HEK293T (cell line): ENCODE measurements at places on chromosomes 6 and 20.

DNA sequence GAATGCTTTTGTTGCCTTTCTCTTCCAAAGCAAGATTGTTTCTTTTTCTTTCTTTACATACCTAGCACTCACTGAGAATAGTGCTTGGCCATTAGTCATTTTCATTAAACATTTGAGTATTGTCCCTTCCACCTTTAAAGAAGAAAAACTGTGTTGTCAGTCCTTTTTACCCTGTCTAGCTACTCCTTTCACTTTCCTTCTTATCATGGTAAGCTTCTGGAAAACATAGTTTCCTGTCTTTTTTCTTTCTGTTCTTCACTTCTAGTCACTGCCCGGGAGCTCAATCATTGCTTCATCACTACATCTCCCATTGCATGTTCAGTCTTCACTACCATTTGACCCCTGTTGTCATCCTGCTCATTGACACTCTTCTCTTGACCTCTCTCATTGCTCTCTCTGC, 12.1 kb downstream of the VAPB start:
- no peak for DNase-seq

DNA sequence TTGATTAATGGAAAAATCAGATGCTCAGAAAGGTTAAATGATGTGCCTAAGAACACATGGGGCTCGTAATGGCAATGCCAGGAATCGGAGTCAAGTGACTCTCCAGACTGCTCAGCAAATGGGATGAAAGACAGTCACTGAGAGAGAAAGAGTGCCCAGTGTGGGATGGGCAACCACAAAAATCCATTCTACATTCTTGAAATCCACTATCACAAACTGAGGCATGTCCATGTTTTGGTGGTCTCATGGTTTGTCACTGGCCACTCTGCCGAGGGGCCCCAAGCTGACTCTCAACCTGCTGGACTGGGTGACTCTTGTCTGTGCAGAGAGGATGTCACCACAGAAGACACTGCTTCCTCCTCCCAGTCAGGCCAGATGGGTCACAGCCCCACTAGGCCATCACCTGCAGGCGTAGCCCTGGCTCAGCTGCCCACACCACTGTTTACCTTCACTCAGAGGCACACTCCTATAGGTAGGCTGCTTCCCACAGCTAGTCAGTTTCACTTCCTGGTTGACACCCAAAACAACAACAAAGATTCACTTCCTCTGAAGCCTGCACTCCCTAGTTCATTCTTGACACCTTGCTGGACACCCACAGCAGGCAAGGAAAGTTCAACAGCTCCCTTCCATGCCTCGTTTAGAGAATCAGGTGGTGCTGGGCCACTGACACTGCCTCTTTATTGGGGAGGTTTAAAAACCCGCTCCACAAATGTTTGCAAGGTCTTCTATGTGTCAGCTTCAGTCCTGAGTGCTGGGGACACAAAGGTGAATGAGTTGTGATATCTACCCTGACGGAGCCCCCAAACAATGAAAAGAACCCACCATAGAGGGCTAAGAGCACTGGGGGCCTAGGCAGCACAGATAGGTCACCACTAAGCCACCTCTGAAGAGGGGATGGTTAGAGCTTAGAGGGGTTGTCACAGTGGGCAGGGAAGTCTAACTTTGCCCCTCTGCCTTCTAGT, 21.7 kb downstream of the MAP1LC3A start:
- DNase-seq: no peak

- no peak for DNase-seq
Measured at GRCh38 chr6:76165471-76166221, 93.2 kb upstream of the IMPG1 start.

GRCh38 chr6:88708197-88708744, 255.1 kb downstream of the RNGTT start:
- no peak for DNase-seq

DNA sequence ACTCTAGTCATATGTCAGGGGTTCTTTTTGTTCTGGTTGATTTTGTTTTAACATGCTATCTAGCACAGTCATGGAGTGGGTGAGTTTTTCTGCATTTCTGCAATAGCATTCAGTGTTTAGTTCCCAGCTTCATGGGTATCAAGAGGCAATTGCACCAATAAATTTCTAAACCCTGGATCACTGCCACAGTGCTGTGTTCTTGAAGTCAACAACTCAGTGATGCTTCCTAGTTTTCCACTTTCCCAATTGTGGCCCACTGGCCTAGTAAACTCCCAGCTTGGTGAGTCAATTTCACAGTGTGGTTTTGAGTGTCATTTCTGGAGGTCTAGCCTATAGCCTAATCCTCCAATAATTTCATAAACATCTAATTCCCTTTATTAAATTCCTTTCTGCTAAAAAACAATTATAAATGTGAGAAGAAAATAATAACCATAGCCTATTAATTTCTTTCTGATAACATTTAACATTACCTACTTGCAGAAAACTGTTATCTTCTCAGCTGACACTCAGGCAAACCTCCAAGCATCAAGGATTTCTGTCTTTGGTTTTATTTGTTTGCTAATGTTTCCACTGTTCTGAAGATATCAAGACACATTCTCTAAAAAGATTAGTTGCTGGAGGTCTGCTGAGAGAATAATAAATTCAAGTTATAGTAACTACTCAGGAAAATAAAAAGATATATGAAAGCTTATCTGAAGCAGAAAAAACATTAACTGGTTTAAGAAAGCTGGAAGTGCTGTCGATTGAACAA, 89.9 kb downstream of the PDE7B start:
- no peak for DNase-seq

- DNase-seq: no peak
Measured at GRCh38 chr20:48414786-48415185, 413.0 kb downstream of the PREX1 start.

DNA sequence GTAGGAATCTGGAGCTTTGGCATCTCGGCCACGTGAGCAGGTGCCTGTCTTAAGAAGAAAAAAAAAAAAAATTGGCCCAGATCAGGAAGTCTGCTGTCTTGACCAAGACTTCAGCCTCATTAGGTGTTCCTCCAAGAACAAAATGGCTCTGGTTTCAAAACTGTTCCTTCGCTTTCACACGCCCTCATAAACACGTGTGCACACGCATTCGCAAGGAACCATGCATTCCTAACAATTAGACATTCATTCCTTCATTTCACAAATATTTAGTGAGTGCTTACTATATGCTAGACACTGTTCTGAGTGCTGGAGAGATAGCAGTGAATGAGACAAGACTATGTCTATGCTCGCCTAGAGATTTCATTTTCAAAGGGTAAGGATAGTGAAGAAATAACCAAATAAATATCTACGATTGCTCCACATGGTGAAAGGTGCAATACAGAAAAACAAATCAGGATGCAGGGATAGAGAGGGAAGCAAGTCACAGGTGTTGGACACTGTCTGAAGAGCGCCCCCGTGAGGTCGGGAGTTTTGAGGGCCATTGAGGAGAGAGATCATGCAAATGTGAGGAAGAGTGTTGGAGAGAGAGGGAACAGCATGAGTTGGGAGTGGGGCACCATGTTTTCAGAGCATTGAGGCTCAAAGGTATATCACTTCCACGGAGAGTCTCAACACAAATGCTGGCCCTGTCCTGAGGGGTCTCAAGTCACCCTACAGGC, 53.3 kb downstream of the CCDC170 start:
- no peak for DNase-seq

DNA sequence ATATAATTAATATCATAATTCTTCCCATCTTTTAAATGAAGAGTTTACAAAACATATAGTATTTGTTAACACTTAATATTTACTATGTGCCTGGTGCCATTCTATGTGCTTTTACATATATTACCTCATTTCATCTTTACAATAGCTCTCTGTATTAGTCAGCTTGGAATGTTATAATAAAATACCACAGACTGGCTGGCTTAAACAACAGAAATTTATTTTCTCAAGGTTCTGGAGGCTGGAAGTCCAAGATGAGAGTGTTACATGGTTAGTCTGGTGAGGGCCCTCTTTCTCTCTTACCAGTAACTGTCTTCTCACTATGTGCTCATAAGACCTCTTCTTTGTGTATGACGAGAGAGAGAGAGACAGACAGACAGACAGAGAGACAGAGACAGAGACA, 110.2 kb downstream of the NKAIN2 start:
- DNase-seq: no peak

- no peak for DNase-seq
Measured at GRCh38 chr6:56655249-56655648, 12.6 kb upstream of the DST start.

DNA sequence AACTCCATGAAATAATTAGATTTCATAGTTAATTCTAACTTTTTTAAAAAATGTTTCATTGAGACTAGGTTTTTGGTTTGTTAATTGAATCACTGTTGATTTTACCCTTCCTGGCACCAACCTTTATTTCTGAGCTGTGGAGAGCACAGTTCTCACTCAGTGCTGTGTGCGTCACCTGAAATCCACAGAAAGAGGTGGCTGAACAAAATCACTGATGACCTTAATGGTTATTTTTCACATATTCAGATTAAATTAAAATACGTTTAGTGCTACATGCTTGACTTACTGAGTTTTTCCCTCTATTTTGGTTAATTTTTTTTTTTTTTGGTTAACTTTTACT, 89.4 kb downstream of the SLC16A10 start:
- no peak for DNase-seq

GRCh38 chr6:27838945-27839625, 73.1 kb downstream of the OR2B2 start:
- no peak for DNase-seq

- no peak for DNase-seq
Measured at GRCh38 chr6:36428911-36429310, 13.7 kb downstream of the PXT1 start.

DNA sequence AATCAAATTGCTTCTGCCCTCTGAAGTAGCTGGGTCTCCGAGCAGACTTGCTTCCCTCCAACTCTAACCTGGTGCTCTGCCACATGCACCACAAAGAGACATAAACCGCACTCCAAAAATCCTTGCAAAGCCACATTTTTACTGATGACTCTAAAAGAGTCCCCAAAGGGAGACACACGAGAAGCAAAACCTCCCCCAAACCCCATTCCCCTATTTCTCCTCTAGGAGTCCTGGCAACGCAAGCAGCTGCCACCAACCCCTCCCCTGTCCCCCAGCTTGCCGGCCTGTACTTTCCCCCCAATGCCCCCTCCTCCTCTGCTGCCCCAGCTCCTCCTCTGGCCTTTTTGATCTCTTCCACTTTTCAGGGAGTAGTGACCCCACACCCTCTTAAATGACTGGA, 180.1 kb upstream of the ARID1B start:
- DNase-seq: no peak

GRCh38 chr6:15960740-15961634, 167.9 kb upstream of the MYLIP start:
- DNase-seq: no peak

DNA sequence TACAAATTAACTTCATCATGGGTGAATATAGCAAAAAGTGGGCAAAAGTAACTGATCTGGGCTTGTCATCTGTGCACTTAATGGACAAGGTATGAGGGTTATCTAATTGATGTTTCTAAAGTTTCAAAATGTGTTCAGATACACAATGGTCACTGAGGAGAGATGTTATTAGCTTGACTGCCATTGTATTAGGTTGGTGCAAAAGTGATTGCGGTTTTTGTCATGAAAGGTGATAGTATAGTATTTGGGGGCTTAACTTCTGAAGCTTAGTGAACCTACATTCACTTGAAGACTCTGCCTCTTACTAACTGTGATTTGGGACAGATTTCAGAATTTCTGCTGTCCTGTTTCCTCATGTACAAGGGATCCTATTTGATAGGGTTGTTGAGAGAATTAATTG, 159.6 kb downstream of the UST start:
- no peak for DNase-seq

DNA sequence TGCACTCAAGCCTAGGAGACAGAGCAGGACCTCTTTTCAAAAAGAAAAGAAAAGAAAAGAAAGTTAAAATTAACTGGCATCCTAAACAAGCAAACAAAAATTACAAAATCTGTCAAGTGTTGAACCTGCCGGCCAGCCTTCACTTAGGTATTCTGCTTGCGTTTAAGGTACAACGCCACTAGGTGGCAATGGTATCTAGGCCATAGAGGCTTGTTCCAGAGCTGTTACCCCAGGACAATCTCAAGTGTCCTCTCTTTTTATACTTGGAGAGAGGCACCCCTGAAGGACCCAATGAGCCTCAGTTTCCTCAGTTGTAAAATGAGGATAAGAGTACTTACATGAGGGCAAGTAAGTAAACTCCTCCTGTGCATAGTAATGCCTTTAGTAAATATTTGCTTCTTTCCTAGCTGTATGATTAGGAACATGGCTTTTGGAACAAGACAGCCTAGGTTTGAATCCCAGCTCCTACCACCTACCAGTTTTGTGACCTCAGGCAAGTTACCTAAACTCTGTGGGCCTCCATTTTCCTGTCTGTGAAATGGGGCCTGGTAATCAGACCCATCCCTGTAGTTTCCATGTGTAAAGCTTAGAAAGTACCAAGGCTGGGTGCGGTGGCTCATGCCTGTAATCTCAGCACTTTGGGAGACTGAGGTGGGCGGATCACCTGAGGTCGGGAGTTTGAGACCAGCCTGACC, 5.8 kb upstream of the PACSIN1 start:
- peak; percentile 58 for DNase-seq

DNA sequence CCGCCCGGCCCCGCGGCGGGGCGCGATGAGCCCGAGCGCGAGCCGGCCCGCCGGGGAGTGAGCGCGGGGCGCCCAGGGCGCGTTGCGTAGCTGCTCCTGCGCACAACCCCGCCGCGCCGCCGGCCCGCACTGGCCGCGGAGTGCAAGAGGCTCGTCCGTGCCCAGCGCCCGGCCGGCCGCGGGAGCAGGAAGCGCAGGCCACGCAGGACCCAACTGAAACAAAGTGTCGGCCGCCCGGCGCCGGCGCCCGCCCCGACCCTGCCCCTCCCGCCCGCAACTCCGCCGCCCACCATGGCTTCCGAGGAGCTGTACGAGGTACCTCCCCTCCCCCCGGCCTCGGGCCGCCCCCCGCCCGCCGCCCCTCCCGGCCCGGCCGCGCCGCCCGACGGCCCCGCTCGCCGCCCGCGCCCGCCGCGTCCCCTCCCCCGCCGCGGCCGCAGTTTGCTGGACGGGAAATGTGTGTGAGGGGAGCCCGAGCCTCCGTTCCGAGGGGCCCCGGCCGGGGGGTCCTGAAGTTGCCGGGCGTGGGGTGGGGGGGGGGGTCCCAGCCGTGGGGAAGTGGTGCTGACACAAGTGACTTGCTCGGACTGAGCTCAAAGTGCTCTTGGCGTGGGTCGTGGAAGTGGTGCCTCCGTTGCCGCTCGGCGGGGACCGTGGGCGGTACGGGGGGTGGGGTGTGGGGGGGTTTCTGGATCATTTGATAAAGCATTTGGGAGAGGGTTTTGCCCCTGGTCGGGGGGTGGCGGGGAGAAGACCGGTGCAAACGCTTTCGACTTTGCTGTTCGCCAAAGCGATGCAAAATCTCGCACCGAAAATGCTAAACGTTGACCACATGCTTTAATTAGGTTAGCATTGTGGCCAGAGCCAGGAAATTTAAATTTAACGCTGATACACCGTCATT, 539 bp downstream of the CDYL start:
- peak; percentile 69 for DNase-seq

DNA sequence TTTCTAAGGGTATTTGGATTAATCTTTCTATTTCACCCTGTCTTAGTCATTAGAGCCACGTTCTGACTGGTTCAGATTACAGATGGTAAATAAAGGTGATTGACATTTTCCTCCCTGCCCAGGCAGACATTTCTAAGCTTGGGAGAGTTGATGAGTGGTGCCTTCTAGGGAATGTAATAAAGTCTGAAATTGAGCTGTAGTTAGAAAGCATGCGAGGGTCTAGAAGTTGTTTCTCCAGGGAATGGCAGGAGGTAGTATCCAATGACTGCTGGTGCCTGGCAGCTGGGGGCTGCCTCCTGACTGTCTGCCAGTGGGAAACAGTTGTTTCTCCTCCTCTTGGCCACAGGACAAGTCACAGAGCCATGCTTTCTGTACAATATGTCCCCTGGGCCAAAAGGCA, 14.6 kb downstream of the EDN3 start:
- DNase-seq: no peak
